SHP77 (cell line): ENCODE measurements at places on chromosomes 16 and 17.

DNA sequence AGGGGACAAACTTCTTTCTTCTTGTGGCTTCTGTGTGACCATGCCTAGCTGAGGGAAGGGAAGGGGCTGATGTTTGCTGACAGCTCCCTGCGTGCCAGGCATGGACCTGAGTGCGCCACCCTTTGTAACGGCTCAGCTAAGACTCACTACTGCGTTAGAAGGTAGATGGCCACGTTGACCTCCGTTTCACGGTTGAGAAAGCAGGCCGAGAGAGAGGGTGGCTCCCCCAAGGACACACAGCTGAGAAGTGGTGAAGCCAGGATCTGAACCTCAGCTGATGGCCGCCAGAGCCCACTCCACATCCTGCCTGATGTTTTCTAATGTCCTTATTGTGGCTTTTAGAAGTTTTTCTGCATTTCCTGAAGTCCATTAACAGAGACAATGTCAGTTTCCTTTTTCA lies 45.1 kb downstream of the RGS9 start:
- no peak for DNase-seq

DNA sequence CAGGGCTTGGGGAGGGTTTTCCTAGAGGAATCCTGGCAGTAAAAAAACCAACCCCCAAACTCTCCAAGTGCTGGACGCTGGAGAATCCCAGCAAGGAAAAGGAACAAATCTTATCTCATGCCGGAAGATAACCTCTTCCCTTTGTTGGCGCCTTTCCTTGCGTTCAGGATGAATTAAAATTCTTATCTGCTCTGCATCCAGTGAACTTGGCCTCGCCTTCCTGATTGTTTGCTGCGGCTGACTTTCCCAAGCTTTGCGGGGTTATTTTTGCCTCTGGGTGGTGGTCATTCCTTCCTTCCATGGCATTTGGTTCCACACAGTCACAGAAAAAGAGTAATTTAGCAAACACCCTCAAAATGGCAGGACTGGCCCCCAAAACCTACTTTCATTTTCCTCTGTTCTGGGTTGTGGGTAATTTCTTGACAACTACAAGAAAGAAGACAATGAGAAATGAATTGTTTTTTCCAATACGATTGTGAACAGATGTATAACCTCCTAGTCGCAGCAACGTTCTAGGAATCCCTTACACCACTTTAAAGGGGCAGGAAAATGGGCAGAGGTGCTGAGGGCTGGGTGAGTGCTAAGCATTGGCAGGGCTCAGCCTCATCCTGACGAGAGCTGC lies 77.8 kb downstream of the MRC2 start:
- DNase-seq, result no peak

DNA sequence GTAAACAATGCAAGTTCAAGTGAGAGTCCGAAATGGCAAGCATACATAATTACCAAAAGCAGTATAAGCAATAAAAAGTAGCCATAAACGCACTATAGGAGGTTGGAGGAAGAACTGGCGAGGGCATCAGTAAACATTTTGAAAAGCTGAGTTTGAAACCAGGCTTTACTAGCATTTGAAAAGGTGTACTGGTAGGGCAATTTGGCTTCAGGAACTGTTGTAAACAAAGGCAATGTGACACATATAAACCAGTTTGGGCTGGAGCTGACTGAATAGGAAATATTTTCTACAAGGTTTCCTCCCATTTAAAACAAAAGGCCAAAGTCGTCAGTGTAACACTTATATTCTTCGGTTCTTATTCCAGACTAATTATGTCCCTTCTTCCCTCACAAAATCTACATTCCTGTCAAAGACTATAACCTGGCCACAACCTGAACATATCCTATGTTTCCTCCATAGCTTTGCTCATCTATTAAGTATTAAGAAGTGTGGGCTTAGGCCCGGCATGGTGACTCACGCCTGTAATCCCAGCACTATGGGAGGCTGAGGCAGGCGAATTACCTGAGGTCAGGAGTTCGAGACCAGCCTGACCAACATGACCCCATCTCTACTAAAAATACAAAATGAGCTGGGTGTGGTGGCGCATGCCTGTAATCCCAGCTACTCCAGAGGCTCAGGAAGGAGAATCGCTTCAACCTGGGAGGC lies 7.8 kb downstream of the CBX1 start:
- no peak for DNase-seq

GRCh38 chr16:85954927-85955519 lies 56.1 kb downstream of the IRF8 start:
- DNase-seq, result no peak

- DNase-seq, result no peak
Measured at GRCh38 chr16:58426966-58427365, 34.7 kb downstream of the GINS3 start.

DNA sequence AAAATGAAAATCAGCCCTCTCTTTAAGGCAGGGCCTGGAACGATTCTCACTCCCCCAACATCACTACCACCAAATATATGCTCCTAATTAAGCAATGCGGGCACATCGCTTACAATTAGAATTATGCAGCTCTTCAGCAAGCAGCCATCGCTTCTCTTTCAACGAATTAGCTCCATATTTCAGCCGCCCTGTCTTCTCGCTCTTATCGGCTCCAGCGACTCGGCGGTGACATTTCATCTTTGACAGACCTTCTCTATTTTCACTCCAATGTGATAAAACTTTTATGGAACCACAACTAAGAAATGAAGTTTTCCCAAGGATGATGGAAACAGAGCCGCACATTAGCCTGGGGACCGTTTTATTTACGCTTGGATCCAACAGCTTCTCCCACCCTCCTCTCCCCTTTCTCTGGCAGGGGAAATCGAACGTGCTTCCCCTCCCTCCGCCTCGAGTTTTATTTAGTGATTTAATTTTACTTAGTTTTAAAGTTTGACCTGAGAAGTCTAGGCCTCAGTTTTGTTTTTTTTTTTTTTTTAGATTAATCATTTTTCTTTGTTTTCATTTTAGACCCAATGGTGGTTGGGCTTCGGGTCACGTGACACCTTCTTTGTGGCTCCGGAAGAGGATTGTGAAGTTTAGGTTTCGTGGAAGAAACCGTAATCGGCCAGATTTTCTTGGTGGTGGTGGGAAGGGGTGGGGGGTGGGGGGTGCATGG lies 3.1 kb upstream of the HOXB2 start:
- DNase-seq, result no peak

DNA sequence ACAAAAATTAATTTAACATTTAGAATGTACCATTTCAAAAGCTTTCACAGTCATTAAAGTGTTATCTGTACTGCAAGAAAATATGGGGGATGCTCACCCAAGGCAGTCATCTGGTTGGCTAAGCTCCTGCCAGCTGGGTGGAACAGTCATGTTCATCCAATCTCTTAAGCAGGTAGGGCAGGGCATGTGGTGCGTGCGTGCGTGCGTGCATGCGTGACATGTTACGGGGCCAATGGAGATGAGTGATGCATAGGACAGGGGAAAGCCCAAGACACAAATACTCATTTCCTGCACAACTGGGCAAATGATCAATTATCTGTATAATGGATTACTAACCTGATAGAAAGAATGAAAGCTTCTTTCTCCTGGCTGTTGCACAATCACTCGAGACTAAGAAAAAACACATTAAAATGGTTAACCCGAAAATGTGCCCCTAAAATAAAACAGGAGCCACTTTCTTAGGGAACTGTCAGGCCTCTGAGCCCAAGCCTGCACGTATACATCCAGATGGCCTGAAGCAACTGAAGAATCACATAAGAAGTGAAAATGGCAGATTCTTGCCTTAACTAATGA lies 104.4 kb downstream of the MYO1D start:
- no peak for DNase-seq

GRCh38 chr17:71339206-71339605 lies 781.6 kb upstream of the SOX9 start:
- no peak for DNase-seq

DNA sequence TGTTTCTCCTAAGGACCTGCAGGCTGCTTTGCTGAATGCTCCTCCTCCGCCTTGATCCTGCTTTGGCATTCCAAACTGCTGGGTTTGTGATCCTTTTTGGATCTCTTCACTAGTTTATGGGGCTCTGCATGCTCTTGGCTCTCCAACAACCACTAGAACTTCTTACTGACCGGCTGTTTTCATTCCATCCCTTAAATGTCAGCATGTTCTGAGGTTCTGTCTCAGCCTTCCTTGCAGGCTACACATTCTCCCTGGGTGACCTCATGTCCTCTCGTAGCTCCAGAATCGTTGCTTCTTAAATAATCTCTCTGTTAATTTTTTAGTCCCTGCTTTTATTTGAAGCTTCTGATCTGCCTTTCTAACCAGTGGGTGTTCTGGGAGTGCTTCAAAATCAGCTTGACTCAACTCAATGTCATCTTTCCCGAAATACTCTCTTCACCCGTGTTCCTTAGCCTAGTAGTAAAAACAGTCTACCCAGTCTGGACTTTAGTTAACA lies 119.0 kb upstream of the HS3ST2 start:
- DNase-seq, result no peak

DNA sequence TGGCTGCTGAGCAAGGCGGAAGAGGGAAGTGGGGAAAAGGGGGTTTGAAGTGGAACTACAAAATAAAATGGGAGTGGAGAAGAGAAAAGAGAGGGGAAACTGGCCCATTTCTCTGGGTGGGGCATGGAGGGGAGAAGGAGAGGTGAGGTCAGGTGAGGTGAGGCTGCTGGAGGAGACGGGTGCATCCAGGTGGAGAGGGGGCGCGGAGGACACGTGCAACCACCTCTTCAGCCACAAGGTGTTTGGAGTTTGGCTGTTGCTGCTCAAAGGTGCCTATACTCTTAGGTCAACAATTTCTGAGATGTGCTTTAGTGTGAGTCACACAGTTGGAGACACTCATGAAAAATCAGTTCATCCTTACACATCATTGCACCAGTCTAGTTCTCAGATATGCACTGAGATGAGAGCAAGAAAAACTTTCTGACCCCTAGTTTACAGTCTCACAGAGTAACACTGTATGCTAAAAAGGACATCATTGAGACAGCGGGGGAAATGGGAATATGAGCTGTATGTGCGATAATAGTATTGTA lies 4.8 kb downstream of the SLC6A4 start:
- DNase-seq, result no peak

GRCh38 chr16:77273815-77274214 lies 74.6 kb downstream of the SYCE1L start:
- DNase-seq, result no peak

DNA sequence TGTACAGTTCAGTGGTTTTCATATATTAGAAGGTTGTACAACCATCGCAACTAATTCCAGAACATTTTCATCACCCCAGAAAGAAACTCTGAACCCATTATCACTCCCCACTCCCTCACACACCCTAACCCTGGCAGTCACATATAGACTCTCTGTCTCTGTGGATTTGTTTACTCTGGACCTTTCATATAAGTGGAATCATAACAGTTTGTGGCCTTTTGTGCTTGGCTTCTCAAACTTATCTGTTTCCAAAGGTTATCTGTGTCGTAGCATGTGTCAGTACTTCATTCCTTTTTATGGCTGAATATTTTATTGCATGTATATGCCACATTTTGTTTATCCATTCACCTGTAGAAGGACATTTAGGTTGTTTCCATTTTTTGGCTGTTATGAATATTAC lies 12.4 kb downstream of the TENT4B start:
- no peak for DNase-seq

DNA sequence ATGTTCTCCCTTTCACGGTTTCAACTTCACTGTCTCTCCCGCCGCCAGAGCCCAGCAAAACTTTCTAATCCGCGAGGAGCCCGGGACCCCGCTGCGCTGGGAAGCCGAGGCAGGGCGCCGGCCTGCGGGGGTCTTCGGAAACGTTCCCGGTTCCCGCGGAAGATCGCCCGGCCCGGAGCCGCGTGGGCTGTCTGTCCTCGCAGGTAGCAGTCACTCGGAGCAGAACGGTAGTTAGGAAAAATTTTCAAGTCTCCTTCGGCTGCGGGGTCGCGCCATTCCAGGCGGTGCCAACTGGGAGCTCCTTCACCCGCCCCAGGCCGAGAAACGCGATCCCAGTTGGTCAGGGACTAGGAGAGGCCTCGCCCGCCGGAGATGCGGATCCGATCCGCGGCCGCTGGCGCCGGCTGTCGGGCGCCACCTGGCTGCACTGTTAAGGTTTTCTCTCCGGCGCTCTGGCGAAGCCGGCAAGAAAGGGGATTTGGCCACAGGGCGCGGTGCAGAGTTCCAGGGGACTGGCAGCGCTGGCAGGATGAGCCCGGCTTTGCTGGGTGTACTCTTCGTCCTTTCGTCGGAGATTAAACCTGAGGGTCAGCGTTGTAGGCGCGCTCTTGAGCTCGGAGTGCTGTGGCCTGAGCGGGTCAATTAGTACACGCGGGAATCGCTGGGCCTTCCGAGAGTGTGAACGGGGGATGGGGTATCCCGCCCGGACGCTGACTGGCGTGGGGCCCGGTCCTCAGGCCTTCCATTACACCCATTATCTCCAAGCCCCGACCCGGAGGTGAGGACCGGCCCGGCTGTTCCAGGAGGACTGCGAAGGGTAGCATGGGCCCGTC lies 135.4 kb downstream of the KCNJ12 start:
- DNase-seq, result peak; percentile 88

GRCh38 chr17:9576521-9577372 lies at the start of gene CFAP52:
Gene CFAP52, plus strand, starts transcription at chr17:9576642. Its CDS starts 54 bp downstream, at chr17:9576696.
- DNase-seq, result peak; percentile 79

DNA sequence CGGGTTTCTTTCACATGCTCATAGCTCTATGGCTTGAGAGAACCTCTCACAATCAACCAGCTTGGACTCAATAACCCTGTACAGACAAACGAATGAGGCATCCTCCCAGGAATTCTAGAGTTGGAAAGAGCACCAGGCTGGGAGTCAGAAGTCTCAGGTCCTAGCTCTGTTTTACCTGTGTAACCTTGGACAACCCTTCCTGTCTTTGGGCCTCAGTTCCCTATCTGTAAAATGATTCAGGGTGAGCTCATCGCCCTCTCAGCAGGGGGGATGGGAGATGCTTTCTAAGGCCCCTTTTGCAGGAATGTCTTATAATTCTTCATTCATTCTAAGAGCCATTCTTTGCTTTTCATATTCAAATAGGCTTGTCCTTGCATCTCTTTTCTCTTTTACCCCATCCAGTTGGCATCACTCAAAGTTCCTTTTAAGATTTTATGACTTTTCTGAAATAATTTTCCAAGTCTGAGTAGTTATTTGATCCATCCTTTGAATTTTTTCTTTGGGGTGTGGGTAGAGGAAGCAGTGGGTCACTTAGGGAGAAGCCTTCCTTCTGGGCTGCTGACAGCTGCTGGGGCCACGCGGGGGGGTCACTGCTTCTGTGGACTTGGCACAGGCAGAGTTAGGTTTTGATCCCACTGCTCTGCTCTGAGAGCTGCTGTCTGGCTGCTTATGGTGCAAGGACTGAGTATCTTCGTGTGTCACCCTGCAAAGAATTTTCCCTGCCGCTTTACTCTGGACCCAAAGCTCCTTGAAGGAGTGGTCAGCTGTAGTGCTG lies 102.7 kb downstream of the UTP18 start:
- DNase-seq, result no peak

DNA sequence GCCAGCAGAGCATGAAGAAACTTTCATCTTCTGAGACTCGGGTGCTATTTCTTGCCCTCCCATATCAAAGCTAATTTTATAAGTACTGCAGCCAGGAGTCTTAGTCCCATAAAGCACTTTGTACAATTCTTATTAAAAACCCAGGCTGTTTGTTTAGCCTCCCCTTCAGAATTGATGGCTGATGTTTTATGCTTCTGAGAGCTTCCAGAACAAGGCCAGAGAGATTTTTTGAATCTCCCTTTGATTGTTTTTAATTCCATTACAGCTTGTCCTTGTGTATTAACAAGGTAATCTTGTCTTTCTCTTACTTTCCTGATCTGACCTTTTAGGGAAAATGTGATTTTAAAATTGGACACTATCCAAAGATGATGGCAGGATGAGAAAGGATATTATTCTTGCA lies 16.3 kb downstream of the COQ7 start:
- DNase-seq, result no peak
